Caudate nucleus (tissue), 63 donors: ENCODE measurements at places on chromosomes 6 and 20.

DNA sequence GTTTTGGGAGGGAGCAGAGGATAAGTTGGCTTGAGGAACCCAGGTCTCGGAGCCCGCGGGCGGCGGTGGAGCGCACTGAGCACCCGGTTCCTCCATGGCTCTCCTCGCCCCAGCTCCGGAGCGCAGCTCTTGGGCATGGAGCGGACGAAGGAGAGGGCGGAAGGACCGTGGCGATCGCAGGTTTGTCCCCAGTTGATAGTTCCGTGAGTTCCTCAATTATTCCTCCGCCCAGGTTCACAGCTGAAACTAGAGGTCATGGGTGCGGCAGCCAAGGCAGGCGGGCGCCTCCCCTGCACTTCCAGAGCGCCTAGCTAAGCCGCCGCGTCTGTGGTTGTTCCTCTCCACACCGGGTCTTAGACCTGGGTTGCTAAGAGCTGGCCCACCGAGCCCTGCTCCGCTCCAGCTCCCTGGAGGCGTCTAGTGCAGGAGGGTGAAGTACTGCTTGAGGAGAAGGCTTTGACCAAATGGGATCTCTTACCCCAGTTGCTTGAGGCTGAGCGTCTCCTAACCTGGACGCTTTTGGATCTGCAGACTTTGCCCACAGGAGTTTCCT is at the start of gene HTR1B:
Gene HTR1B (minus strand): TSS at position 184 of the 553 bp plus-strand sequence. CDS start 88 bp downstream, at position 96.
- DNase-seq, result peak; percentile 59

- DNase-seq, result no peak
These were observed 101.4 kb downstream of the TNFAIP3 start for GRCh38 chr6:137968455-137968804.

GRCh38 chr20:37179683-37180524 is 556 bp upstream of the MROH8 start:
- no peak for DNase-seq

DNA sequence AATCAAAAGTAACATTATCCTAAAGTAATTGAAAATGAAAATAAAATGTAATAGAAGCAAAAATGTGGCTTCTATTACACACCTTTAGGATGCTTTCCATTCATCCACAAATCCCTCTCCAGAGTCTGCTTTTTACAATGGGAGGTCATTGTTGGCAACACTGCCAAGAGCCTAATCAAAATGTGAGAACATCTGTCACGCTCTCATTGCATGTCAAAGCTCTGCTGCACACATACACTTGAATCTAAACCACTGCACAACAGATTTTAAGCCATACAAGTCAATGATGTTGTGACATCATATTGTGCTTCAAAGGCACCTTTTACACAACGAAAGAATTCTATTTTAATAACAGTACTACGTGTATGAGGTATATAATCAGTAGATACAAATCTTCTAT is 82.1 kb downstream of the PREP start:
- no peak for DNase-seq

- DNase-seq, result no peak
These were observed 49.0 kb downstream of the APCDD1L start for GRCh38 chr20:58466095-58466708.

DNA sequence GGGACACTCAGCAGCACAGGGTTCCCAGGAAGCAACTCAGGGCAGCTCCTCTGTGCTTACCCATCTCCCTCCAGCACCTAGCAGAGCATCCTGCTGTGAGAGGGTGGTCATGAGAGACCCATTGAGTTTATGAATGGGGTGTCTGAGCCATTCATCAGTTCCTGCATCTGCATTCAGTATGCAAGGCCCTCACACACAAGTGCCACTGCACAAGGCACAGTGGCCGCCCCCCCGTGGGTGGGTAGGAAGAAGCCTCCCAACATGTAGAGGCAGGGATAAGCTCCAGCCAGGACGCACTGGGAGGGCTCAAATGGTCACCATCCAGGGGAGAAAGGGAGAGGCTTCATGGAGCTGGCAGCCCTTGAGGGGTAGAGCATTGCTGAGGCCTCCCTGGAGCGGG is 43.0 kb downstream of the FOXP4 start:
- DNase-seq, result no peak

DNA sequence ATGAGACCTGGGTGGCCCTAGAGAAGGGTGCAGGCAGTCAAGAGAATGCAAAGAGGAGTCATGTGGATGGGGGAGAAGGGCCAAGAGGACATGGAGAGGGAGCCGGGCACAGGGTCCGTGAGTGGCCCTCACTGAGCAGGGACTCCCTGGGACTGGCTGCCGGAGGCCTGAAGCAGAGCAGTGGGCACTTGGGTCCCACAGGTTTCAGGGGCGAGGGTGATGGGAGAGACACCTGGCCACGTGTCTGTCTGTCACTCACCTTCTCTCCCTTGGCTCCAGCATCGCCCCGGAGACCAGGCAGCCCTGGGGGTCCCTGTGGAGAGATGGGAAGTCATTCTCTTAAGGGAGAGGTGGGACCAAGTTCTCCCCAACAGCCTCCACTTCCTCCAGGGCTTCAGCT is 25.5 kb downstream of the COL11A2 start:
- DNase-seq, result no peak

GRCh38 chr20:7672571-7672970 is 267.7 kb downstream of the HAO1 start:
- DNase-seq, result no peak

GRCh38 chr20:8305449-8305978 is 173.4 kb downstream of the PLCB1 start:
- no peak for DNase-seq

- DNase-seq, result no peak
These were observed 234.3 kb downstream of the QKI start for GRCh38 chr6:163648868-163649267.

GRCh38 chr6:55694148-55694547 is 115.2 kb upstream of the HMGCLL1 start:
- no peak for DNase-seq

- DNase-seq, result no peak
These were observed 495.4 kb downstream of the CDH26 start for GRCh38 chr20:60453388-60454246.

DNA sequence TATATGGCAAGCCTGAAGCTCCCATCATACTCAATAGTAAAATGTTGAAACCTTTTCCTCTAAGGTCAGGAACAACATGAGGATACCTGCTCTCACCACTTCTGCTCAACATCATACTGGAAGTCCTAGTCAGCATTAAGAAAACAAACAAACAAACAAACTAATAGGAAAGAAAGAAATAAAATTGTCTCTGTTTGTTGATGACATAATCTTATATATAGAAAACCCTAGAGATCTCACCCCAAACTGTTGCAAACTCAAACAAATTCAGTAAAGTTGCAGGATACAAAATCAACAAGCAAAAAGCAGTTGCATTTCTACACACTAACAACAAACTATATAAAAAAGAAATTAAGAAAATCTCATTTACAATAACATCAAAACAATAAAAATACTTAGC is 20.5 kb downstream of the TTLL2 start:
- no peak for DNase-seq

DNA sequence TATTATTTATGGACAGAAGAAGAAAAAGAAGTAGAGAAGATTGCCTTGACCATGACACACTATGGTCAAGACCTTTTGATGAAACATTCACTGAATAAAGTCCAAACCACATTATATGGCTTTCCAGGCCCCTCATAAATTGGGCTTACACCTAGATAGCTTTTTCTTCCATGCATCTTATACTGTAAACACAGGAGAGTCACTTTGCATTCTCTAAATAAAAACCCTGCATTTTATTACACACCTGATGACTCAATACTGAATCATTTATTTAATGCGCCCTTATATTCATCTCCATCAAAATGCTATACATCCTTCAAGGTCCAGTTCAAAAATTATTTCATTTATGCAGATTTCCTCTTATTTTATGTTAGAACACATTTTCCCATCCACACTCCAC is 78.0 kb downstream of the COL21A1 start:
- no peak for DNase-seq

DNA sequence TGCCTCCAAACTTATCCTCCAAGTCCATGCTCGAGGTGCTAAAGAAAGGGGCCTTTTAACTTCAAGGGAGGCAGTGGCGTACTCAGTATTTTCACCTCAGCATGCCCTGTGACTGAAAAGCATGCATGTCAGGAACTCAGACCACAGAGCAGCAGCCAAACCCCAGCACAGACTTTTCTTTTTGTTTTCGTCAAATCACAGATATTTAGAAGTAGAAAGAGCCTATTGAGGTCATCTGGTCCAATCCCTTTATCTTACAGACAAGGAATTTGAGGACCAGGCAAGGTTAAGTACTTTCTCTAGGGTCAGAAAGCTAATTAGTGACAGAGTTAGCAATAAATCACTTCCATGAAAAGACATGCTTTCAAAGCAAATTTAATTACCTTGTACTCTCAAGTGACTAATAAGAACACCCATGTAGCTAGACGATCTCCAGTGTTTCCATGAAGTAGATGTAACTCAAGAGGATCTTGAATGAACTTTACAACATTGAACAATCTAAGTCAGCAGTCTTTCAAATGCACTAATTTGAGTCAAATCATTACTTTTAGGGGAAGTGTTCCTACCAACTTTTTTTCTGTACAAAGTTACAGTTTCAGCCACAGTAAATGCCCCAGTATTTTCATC is 35.9 kb downstream of the MOXD1 start:
- no peak for DNase-seq

- DNase-seq, result no peak
These were observed at the start of gene OGFRL1 for GRCh38 chr6:71288228-71289038. OGFRL1 (plus strand) TSS chr6:71288811; CDS start chr6:71288937, 126 bp downstream.

- DNase-seq, result no peak
These were observed 51.4 kb downstream of the TMEM242 start for GRCh38 chr6:157271911-157272310.

DNA sequence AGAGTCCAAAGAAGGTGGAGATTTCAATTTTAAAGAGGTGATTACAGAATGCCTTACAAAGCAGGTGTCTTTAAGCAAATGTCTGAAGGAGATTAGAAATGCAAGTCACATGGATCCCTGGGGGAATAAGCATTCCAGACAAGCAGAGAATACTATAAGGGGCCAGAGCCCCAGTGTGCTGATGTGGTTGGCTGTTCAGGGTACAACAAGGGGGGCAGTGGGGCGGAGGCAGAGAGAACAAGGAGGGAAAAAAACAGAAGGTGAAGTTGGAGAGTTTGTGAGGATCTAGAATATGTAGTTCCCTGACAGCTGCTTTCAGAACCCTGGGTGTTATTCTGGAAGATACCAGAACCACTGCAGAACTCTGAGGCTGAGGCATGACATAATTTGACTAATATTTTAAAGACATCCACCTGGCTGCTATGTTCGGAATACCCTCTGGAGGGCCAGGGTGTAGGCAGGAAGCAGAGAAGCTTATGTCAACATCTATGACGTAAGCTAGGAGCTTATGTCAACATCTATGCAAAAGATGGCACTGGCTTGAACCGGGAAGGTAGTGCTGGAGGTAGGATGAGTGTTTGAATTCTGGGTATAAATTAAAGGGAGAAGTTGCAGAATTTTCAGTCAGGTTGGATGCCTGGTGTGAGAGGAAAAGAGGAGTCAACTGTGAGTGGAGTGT is 276.3 kb upstream of the AGPAT4 start:
- no peak for DNase-seq

DNA sequence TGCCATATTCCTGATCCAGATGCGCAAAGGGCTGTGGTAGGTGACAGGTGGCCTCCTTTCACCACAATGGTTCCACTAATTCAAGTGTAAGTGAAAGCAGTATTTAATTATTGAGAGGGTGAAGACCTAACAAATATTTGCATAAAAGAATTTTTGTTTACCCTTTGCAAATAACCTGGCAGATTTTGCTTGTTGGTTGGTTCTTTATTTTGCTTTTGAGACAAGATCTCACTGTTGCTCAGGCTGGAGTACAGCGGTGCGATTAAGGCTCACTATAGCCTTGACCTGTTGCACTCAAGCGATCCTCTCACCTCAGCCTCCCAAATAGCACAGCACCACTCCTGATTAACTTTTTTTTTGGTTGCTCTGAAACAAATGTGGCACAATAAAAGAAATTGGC is 49.2 kb downstream of the PCNA start:
- no peak for DNase-seq

DNA sequence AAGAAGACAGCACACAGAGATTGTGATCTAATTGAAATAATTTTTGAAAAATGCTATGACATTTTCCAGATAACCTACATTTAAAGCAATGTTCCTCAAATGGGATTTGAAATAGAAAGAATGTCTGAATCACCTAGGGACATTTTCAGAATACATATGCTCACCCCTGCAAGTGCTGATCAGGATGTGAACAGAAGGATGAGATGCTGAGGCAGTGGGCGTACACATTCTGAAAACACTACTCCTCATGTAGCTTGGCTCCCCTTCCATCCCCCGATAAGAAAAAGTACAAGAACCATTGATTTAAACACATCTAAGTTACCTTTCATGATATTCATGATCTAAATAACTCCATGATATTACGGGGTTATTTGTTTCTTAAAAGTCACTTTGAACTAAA is 29.9 kb upstream of the HINT3 start:
- DNase-seq, result no peak

- no peak for DNase-seq
These were observed 4.8 kb upstream of the MRPS10 start for GRCh38 chr6:42222448-42222847.

GRCh38 chr20:54456961-54457360 is 18.4 kb upstream of the DOK5 start:
- no peak for DNase-seq

DNA sequence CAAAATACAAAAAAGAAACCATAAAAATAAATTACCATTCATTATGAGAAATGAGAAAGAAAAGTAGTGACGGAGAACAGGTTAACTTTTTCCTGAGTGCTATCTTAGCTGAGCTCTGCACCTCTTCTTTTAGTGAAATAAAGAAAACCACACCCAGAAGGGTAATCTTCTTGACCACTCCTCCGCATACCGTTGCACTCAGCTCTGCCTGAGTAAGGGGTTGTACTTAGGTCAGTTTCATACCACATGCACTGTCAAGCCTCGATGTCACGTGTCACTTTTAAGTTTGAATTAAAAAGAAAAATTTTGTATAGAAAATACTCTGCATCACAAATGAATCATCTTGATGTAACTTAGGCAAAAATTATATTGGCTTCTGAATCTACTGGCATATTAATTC is 2.8 kb downstream of the EZR start:
- DNase-seq, result no peak

- no peak for DNase-seq
These were observed 199.7 kb downstream of the TBXT start for GRCh38 chr6:165967810-165968407.

DNA sequence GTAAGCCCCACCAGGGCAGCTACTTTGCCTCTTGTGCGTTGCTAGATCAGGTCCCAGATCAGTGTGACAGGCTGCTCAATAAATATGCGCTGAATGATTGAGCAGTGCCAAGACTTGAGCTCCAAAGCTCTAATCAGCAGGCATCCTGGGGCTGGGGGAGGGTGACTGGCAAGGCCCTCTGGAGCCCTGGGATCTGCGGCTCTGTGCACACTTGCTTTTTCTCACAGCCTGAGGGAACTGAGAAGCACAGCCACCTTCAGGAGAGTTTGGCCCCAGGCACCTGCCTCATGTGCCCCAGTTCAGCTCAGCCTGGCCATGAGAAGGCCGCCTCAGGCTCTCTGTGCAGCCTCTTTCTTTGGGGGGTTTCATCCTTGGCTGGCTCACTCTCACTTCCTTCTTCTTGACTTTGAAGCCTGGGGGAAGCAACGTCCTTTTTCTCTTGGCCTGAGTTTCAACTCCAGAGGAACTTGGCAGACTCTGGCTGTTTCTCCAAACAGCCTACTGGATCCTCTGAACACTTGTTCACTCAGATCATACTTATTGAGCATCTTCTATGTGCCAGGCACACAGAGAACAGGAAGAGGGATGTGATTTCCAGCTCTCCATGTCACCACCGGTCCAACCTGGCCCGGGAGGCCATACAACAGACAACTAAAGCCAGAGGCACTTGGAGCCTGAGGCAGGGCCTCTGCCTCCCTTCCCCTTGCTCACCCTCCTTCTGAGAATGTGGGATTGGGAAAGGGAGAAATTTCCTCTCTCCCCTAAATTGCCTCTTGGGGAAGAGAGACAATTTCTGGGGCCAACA is 114.0 kb downstream of the VEGFA start:
- DNase-seq, result no peak
